ENCODE measurements at places on chromosomes 5 and 9. TPM values are rescaled to one million over a fixed set of nuclear protein-coding genes. Genes with fewer than 3 reads are reported as not detected.

The TMEM232 gene
- 3.3 TPM for total RNA-seq

The NEUROG1 gene
- not detected for total RNA-seq

The EQTN gene
- not detected for total RNA-seq

The ECSCR gene
- total RNA-seq: 21.3 TPM

The AGTPBP1 gene
- 72.4 TPM for total RNA-seq

The TMOD1 gene
- total RNA-seq: 106 TPM

The LCP2 gene
- 73.7 TPM for total RNA-seq

The AMACR gene
- 17.5 TPM for total RNA-seq

The CTSV gene
- total RNA-seq: not detected

The OR1J4 gene
- total RNA-seq: not detected

GRCh38 chr5:128736553-128736952 is 198.5 kb upstream of the FBN2 start:
- no peaks in the 10 kb centered on the region for H3K36me3 ChIP-seq
- no peaks in the 10 kb centered on the region for H3K27me3 ChIP-seq
- peak overlapping the region; percentile 43 for H3K27ac ChIP-seq
- no peak overlapping the region for H3K4me3 ChIP-seq
- DNase-seq: no peak

- no peaks in the 10 kb centered on the region for H3K27me3 ChIP-seq
- no peaks in the 10 kb centered on the region for H3K36me3 ChIP-seq
- H3K27ac ChIP-seq: no peak overlapping the region
- DNase-seq: no peak
- H3K4me1 ChIP-seq: no peaks in the 10 kb centered on the region
- no peak overlapping the region for H3K4me3 ChIP-seq
Measured at GRCh38 chr5:100826133-100826532, 76.9 kb downstream of the ST8SIA4 start.

- no peak for DNase-seq
- H3K27ac ChIP-seq: peak overlapping the region; percentile 98
- no peak overlapping the region for H3K4me3 ChIP-seq
Measured at GRCh38 chr9:120937596-120937995, 11.0 kb upstream of the TRAF1 start.

DNA sequence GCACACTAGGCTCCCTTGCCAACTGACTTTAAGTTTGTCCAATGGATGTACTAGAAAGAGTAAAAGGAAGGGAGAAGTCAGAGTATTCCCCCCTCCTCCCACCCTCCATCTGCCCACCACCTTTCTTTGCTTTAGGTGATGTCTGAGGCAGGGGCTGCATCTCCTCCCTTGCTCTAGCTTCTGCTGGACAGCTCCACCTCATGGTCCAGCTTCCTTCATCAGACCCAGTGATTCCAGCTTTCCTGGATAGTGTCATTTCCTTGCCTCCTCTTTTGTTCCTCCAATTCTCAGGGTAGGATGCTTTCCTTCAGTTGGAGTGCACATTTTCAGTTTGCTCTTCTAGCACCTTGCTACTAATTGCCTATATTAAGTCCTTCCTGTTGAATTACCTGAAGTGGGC is 67.4 kb downstream of the RAD23B start:
- H3K27me3 ChIP-seq: no peaks in the 10 kb centered on the region
- no peak for DNase-seq
- no peaks in the 10 kb centered on the region for H3K4me1 ChIP-seq
- no peaks in the 10 kb centered on the region for H3K36me3 ChIP-seq
- H3K27ac ChIP-seq: no peak overlapping the region
- no peak overlapping the region for H3K4me3 ChIP-seq

- DNase-seq: no peak
- H3K4me3 ChIP-seq: no peak overlapping the region
Measured at GRCh38 chr5:113240951-113241726, 193.7 kb downstream of the TSSK1B start.

GRCh38 chr5:139893873-139894272 is 98.3 kb downstream of the PSD2 start:
- no peaks in the 10 kb centered on the region for H3K27me3 ChIP-seq
- peak; percentile 47 for DNase-seq
- H3K4me1 ChIP-seq: peaks cover 34% of the 10 kb centered on the region
- H3K36me3 ChIP-seq: no peaks in the 10 kb centered on the region
- H3K4me3 ChIP-seq: no peak overlapping the region
- H3K27ac ChIP-seq: no peak overlapping the region

DNA sequence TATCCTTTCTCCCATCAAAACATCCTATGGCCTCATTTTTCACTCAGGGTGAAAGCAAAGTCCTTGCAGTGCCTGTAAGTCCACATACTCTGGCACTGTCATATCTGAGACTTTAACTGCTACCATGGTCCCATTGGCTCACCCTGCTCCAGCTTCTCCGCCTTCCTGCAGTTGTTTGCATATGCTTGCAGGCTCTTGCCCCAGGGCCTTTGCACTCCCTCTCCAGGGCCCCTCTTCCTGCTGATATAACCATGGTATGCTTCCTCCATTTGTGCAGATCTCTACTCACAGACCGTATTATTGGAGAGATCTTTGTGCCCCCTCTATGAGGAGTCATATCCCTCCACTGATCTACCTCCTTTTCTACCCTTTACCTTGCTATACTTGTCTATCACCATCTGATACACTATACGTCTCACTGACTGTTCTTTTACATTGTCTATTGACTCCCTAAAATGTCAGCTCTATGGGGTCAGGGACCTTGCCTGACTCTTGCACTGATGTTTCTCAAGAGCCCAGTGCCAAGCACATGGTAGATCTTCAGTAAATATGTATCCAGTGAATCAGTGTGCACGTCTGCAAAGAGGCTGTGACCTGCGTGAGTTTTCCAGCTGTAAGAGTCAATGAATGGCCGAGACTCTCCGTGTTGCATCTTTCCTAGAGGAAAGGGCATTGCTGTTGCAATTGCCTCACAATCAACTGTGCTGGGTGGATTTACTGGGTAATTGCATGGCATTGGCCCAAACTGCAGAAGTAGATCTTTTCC is 81.7 kb upstream of the CPEB4 start:
- no peak overlapping the region for H3K4me3 ChIP-seq
- DNase-seq: no peak
- H3K27me3 ChIP-seq: no peaks in the 10 kb centered on the region
- no peaks in the 10 kb centered on the region for H3K4me1 ChIP-seq
- H3K36me3 ChIP-seq: no peaks in the 10 kb centered on the region

- H3K4me3 ChIP-seq: peak overlapping the region; percentile 62
- H3K4me1 ChIP-seq: peaks cover 51% of the 10 kb centered on the region
- H3K27ac ChIP-seq: peak overlapping the region; percentile 96
- H3K27me3 ChIP-seq: no peaks in the 10 kb centered on the region
- peaks cover 34% of the 10 kb centered on the region for H3K36me3 ChIP-seq
Measured at GRCh38 chr9:35110327-35110761, 5.3 kb downstream of the ATOSB start.

DNA sequence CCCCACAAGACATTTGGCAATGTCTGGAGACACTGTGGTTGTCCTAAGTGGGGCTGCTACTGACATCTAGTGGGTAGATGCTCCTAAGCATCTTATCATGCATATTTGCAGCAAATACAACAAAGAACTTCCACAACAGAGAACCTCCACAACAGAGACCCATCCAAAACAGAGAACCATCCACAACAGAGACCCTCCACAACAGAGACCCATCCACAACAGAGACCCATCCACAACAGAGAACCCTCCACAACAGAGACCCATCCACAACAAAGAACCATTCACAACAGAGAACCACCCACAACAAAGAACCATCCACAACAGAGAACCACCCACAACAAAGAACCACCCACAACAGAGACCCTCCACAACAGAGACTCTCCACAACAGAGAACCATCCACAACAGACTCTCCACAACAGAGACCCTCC is 32.8 kb downstream of the ARPC5L start:
- no peaks in the 10 kb centered on the region for H3K27me3 ChIP-seq
- no peak for DNase-seq
- H3K36me3 ChIP-seq: peaks cover 88% of the 10 kb centered on the region
- H3K27ac ChIP-seq: no peak overlapping the region
- H3K4me1 ChIP-seq: no peaks in the 10 kb centered on the region

GRCh38 chr9:76608575-76609273 is 149.7 kb downstream of the GCNT1 start:
- no peaks in the 10 kb centered on the region for H3K36me3 ChIP-seq
- H3K27me3 ChIP-seq: no peaks in the 10 kb centered on the region
- H3K4me1 ChIP-seq: no peaks in the 10 kb centered on the region
- no peak overlapping the region for H3K27ac ChIP-seq
- DNase-seq: no peak
- no peak overlapping the region for H3K4me3 ChIP-seq

GRCh38 chr5:138000102-138000723 is 32.7 kb downstream of the FAM13B start:
- peak overlapping the region; percentile 1 for H3K27ac ChIP-seq
- no peak for DNase-seq
- H3K36me3 ChIP-seq: peaks cover 55% of the 10 kb centered on the region
- H3K4me1 ChIP-seq: peaks cover 5% of the 10 kb centered on the region
